ENCODE measurements at places on chromosomes 6 and 20.

GRCh38 chr6:125415913-125416312 lies 114.1 kb upstream of the HDDC2 start:
- no peak for DNase-seq

- no peak for DNase-seq
These were observed 13.3 kb downstream of the NFATC2 start for GRCh38 chr20:51529081-51529681.

DNA sequence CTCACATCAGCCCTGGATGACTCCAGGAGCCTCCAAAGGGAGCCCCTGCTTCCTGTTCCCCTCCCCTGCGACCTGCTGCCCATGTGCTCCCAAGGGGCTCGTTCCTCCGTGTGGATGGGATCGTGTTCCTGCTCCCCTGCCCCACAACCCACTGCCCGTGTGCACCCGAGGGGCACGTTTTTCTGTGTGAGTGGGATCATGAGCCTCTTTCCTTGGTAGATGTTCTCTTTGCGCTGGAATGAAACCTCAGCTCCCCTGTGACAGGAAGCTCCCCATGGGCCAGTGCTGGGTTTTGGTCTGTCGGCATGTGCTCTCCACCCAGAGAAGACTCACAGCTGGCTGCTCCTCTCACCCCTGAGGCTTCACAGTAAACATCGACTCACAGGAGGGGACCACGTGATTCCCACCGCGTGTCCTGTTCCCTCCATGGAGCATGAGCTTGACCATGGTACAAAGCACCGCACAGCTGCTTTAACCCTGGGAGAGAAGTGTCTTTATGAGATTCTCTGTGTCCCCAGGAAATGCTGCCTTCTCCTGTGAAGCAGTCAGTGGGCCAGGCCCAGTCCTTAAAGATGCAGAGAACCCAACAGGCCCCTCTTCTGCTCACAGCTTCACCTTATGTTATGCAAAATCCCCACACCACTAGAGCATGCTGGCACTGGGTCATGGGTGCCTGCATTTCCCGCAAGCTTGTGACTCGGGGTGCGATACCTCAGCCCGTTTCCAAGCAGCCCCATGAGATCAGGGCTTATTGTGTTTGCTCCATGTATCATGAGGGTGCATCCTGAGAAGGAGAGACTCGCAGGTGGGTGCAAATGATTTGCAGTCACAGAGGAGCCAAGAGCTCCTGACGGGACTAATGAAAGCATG lies 215.1 kb downstream of the ERMARD start:
- no peak for DNase-seq

DNA sequence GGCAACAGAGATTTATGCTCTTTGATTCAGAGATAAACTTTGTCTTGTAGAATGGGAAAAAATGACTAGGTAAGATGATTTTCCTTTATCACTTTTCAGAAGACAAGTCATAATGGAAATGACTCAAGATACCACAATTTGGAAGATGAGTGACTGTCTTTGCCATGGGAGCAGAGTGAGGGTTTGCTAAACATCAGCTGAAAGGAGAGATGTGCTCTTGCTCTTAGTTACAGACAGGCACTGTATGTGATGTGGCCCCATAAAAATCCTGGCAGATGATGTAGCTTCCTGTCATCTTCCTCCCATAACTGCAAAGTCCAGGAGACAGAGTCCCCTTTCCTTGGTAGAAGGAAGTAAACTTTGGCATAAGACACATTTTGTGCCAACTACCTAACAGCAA lies 47.6 kb downstream of the BACH2 start:
- DNase-seq = no peak

- no peak for DNase-seq
These were observed 48.2 kb downstream of the PDYN start for GRCh38 chr20:1945660-1946059.

DNA sequence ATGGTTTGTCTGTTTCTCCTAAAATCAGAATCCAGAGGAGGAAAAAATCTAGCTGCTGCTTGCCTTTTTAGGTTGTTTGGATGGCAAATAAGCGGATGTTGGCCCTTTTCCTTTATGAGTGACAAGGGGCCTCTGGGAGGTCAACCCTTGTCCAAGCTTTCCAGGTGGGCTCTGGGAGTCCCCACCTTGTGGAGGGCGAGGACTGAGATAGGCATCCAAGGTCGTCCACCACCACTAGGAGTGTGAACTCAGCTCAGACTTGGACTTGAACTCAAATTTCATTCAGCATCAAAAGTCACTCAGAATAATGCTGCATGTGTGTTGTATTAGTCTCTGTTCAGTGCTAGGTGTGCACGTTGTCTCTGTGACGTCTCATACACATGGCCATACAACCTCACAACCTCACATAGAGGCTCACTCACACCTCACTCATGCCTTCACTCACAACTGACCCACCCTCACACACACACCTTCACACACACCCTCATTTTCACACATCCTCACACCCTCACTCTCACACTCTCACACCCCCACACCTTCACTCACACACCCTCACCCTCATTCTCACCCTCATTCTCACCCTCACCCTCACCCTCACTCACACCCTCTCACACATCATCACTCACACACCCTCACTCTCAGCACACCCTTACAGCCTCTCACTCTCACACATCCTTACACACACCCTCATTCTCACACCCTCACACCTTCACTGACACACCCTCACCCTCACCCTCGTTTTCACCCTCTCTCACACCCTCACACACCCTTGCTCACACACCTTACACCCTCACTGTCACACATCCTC lies 18.0 kb downstream of the DYNLT1 start:
- no peak for DNase-seq

GRCh38 chr20:57133926-57134650 lies 132.4 kb downstream of the BMP7 start:
- no peak for DNase-seq

DNA sequence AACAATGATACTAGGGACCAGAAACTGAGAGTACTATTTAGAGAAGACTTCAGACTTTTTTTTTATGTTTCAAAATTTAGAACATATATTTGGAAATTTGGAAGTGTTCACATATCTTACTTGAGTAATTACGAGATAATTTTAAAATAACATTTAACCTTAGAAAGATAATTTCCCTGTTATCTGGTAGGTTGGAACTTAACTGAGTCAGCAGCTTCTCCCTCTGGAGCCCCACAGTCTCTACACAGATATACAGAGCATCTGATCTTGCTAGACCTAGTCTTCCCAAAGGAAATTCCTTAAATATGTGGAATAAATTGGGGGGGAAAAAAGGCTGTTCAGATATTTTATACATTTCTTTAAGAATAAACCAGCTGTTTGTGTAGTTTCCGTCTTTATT lies 48.6 kb downstream of the TSPYL4 start:
- DNase-seq = no peak

DNA sequence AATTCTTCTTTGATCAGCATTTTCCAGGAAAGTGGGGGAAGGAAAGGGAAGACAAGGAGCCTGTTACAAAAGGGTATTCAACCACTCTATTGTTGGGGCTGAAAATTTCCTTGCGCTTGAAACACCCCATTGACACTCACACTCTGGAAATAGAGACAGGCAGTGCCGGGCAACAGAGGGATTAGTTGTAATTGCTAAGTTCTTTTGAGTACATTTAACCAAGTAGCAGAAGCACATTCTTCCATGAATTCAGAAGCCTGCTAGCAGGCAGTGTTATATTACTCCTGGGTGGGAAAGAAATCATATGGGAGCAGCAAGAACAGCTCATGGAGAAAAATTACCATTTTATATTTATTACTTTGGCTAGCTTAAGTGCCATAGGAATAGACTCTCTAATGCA lies 745.5 kb downstream of the C6orf118 start:
- no peak for DNase-seq

DNA sequence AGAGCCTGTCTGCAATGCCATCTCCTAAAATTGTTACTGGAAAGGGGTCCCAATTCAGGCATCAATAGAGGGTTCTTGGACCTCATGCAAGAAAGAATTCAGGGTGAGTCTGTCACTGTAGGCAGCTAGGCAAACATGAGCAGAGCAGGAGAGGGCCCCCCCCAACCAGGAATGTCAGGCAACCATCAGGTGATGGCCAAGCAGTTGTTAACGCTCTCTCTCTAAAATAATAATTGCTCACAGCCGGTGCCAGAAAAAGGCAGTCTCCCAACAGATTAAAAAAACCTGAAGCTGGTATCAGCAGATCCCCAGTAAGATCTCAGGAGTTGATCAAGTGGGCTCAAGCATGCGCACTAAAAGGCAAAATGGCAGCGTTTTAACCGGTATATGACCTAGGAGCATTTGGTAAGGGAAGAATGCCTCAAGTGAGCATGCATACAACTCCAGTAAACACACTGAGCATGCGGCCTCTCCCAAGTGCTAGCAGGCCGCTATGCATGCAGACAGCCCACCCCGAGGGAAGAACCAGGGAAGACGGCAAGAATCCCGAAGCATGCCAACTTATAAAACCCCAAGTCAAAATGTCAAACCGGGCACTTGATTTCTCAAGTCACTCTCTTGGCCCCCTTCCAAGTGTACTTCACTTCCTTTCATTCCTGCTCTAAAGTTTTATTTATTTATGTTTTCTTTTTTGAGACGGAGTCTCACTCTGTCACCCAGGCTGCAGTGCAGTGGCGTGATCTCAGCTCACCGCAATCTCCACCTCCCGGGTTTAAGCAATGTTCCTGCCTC lies 44.0 kb upstream of the RNGTT start:
- no peak for DNase-seq

- no peak for DNase-seq
These were observed 106.8 kb upstream of the BEND6 start for GRCh38 chr6:56848105-56848504.

DNA sequence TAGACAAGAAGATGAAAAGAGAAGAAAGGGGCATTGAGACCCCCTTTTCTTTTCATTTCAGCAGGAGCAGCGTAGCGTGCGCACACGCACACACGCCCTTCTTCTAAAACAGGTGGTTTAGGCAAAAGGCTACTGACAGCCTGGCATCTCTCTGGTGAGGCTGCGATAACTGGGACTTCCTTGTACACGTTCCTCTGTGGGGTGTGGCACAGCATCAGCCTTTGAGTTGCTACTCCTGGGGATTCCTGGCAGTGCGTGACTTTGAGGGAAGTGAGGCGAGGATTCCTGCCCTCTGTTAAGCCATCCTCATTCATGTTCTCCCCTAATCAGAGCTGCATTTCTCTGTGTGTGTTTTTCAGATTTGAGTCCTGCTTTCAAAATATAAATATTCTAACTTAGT lies 94.7 kb downstream of the TMEM170B start:
- no peak for DNase-seq

DNA sequence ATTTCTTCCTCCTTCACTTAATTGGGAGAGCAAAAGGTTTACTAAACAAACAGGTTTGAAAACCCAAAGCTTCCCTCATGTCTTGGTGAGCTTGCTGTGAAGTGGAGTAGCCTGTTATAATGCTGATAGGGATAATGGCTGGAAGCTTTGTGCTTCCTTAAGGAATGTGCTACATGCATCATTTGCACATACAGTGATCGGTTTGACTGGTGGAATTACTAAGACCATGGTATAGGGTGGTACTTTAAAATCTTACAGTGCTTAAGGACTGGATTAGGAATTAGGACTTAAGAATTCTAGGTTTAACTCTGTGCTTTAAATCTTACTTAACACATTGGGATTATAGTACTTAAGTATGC lies 75.7 kb downstream of the ARID1B start:
- no peak for DNase-seq
